Stimulated activated CD8-positive, alpha-beta memory T cell treated with anti-CD3 and anti-CD28 coated beads, Interleukin-2, amount 100 ng/mL, for 48 hours (primary cell): ENCODE measurements at places on chromosomes 6 and 20.

GRCh38 chr6:25193460-25194171, 85.6 kb upstream of the CARMIL1 start:
- no peak for DNase-seq

GRCh38 chr6:119620846-119621555, 271.4 kb upstream of the MAN1A1 start:
- DNase-seq: no peak

GRCh38 chr6:21634582-21634981, 41.0 kb downstream of the SOX4 start:
- no peak for DNase-seq

- DNase-seq: no peak
These were observed 48.3 kb upstream of the RIPPLY2 start for GRCh38 chr6:83804886-83805285.

- no peak for DNase-seq
These were observed 19.5 kb upstream of the SIRT5 start for GRCh38 chr6:13554929-13555333.

DNA sequence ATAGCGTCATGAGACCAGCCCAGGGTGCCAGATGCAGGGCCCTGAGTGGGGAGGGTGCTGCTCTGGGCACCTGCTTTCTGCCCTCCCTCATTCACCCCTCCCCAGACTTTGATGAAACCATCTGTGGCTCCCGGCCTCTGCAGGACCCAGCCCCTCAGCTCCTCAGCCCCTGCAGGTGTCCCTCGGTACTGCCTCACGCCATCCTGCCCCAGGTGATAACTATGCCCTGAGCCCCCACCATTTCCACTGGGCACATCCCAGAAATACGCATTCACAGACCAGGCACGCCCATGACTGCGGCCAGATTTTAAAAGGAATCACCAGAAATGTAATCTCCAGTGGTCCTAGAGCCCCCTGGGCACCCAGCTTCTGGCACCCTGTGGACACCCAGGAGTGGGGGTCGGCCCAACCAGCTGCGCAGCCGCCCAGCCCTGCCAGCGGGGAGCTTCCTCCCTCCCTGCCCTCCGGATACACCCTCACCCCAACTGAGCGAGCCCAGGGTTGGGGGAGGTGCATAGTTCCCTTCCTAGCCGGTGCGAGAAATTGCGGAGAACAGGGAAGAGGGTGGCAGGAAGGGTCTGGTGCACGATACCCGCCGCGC, 615 bp upstream of the NTSR1 start:
- DNase-seq: no peak

DNA sequence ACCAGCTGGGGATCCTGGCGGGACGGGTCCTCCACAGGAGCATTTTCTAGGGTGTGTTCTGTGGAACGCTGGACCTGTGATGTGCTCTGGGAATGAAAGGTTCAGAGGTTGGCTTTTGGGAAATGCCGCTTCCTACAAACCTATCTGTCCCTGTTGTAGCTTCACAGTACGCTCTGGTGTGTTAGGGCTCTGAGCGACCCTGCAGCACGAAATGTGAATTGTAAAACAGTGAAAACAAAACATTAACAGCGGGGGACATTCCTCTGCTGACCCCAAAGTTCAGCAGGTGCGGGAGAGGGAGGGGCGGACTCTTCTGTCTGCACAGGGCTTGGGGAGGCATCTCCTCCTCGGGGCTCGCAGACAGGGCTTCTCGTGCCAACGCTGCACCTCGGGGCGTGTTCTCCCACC, 155.9 kb downstream of the NRN1 start:
- no peak for DNase-seq

- DNase-seq: peak; percentile 23
These were observed 1.0 kb downstream of the SCML4 start for GRCh38 chr6:107823047-107823557.

GRCh38 chr6:7021301-7021700, 86.5 kb upstream of the RREB1 start:
- DNase-seq: no peak

GRCh38 chr6:36284359-36284758, 14.5 kb downstream of the PNPLA1 start:
- no peak for DNase-seq
